ENCODE measurements at places on chromosomes 5 and 9.

GRCh38 chr9:7137040-7137439 is 379.3 kb downstream of the KDM4C start:
- DNase-seq = no peak

DNA sequence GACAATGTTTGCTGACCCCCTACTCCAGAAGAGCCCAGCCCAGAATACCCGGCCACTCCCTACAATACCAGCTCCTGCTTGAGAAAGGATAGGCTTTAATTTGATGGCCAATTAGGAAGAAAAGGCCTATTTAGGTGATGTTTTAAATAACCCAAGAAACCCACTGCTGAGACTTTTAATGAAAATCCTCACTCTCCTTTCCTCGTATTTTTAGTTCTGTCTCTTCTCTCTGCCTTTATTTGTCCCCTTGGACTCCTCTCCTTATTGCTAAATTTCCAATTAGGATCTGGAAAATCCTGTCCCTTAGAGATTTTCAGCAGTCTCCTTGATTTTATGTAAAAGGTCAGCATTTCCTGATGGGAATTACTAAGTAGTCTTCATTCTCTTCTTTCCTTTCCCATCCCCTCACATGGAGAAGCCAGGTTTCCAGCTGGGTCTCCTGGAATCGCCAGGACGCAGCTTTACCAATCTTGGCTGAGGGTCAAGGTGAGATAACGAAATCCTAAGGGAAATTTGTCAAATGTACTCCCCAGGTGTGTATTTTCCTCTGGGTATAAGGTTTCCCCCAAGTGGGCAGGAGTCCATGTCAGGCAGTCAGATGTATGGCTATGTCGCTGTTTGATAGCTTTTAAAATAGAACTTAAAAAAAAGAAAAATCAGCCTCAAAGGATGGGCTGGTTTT is 11.7 kb downstream of the STC2 start:
- DNase-seq = no peak

DNA sequence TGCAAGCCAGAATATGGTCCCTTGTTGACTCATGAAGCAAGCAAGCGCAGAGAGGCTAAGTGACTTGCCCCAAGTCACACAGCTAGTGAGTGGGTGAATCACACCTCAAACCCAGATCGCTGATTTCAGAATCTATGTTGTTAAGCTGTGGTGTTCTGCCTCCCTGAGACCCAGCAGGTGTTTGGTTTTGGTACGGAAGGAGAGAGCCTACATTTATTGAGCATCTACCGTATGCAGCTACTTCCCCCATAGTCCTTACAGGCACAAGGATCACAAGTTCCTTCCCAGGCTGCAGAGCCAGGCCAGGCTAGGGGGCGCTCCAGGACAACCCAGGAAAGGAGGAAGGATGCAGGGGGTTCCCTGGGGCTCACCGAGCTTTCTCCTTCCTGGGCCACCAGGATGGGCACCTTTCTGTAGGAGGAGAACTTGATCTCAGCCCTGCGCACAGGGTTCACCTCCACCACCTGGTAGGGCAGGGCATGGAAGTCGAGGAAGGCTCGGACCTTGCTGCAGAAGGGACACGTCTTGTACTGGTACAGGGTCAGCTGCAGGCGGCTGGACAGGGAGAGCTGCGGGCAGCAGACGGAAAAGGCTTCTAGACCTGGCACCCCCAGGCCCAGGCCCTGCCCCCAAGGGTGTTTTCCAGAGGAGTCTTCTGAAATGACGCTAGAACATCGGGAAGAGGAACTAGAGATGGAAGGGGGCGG is 2.5 kb downstream of the PTGES2 start:
- DNase-seq = peak; percentile 52

GRCh38 chr9:1870915-1871314 is 144.2 kb upstream of the SMARCA2 start:
- no peak for DNase-seq

- DNase-seq = no peak
Observed at GRCh38 chr9:87554976-87555375, 57.3 kb downstream of the DAPK1 start.

GRCh38 chr5:56326116-56326515 is 93.0 kb upstream of the ANKRD55 start:
- DNase-seq = no peak
